Vagina (tissue), 2 donors: ENCODE measurements at places on chromosomes 6 and 20.

- DNase-seq, result no peak
Measured at GRCh38 chr6:111604259-111605099, 1.2 kb downstream of the TRAF3IP2 start.

GRCh38 chr6:157877149-157877548 lies 54.1 kb downstream of the SNX9 start:
- DNase-seq, result no peak

- no peak for DNase-seq
Measured at GRCh38 chr20:44461142-44461802, 14.4 kb upstream of the TTPAL start.

DNA sequence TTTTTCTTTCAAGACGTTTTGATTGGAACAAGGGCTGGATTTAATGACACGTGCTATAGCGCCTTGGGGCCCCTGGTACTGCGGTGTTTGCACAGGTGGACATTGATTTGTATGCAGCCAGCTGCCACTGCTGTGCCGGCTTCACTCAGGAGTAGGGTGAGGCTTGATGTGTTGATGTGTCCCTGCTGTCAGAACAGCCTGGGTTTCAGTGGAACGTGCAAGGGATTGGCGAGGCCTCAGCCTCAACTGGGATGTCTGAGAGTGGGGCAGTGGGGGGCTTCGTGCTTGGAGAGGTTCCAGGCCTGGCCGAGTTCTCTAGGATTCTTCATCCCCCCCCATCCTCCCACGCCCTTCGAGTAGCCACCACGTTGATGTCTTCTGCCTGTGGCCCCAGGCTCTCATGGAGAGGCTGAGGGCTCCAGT lies 23.0 kb downstream of the PYGB start:
- no peak for DNase-seq

DNA sequence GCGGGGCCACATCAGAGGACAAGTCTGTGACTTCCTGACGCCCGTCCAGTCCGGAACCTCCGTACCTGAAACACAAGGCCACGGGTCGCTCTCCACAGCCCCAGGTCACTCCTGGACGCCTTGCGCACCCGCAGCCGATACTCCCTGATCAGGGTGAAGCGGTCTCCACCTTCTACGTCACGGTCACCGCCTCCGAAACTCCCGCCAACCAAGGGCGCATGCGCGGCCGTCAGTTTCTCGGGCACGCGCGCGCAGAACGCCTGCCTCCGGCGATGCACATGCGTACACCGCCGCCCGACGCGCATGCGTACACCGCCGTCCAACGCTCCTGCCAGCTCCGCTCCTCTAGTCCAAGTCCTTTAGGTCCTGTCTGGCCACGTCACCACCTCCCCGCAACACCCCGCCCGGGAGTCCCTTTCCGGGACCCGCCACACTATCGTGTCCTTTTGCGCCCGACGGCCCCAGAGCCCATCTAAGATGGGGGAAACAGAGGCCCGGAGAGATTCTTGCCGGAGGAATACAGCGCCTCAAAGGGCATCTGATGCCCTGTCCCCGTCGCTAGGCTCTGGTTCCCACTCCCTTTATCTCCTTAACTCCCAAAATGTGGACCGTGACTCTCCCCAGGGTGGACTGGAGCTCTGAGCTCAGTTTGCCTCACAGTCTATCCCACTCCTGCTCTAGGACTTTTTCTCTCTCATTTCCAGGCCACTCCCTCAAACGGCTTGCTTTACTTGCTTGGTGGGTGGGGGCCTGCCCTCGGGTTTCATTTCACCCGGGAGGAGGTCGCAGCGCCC lies at the start of gene DSN1:
Gene DSN1 (minus strand): TSS at position 167 of the 794 bp plus-strand sequence. CDS start 2,305 bp downstream, outside the sequence.
- peak; percentile 97 for DNase-seq

- DNase-seq, result no peak
Measured at GRCh38 chr6:4253604-4254231, 118.3 kb upstream of the ECI2 start.

DNA sequence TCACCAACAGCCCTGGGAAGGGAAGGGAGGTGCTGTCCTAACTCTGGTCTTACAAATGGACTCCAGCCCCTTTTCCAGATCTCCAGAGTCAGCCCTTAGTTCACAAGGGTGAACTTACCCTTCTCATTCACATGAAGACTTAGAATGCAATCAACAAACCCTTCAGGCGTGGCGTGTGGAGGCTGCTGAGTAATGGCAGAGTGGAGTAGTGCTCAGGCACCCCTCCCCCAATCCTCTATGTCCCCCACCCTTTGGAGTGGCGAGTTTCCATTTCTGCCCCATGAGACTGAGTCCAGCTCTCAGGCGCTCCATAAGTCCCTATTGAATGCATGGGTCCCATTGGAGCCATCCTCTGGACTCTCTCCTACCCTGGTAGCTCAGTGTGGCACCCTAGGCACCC lies 3.3 kb downstream of the SNAI1 start:
- no peak for DNase-seq

GRCh38 chr6:135568379-135568778 lies 70.8 kb upstream of the AHI1 start:
- DNase-seq, result no peak

GRCh38 chr20:56520180-56520579 lies 4.4 kb upstream of the FAM209A start:
- DNase-seq, result no peak

DNA sequence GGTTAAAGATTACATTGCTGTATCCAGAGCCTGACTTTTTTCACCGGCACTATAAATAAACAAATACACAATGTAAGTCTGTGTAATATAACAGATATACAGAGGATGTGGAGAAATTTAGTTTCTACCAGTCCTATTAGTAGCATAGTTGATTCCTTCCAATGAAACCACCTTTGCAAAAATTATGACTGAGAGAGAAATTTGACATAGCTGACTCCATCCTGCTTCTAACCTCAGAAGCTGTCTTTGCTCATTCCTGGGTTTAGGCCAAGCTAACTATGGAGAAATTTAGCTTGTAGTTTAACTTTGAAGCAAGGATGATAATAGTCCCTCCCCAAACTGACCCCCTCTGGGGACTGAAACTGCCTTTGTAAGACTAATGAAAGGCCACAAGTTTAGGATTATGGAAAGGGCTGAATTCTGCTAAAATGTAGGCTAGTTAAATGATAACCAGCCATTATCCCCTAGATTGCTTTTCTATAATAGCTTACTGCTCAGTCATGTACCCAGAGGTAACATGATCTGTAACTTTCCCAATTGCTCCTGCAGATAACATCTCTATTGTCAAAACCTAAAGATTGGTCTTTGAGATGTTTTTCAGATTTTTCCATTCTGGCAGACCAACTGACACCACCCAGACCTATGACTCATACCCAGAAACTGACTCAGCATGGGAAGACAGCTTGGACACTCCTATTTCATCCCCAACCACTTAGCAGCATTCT lies 172.8 kb upstream of the ARG1 start:
- DNase-seq, result no peak

DNA sequence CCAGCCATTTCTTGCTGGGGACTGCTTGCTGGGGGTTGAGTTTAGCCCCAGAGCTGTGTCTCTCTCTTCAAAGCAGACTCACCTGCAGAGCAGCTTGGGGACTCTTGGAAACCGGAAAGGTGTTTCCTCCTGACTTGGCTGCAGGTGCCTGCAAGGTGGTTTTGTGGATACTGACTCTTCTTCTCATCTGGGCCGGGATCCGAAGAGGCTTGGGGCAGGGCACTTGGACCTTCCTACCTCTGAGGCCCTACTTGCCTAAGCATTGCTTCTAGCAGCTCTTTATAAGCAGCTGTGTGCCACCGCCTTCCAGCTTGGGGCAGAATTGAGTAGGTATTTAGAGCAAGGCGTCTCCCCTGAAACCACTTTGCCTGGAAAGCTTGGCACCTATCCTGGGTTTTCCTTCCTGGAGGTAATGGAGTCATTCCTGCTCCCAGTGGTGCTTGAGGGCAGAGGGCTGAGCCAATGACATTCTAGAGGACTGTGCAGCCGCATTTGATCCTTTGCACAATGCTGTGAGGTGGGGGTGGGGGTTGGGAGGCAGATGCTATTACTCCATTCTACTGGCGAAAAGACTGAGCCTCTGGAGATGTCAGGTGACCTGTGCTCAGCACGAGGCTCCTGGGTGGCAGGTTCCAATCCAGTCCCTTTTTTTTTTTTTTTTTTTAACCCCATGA lies 3.4 kb upstream of the CTSZ start:
- DNase-seq, result peak; percentile 79

GRCh38 chr20:39112178-39112743 lies 150.1 kb downstream of the DHX35 start:
- no peak for DNase-seq

GRCh38 chr6:42293386-42293977 lies 75.8 kb upstream of the MRPS10 start:
- DNase-seq, result no peak

- no peak for DNase-seq
Measured at GRCh38 chr6:89678531-89678930, 40.0 kb upstream of the LYRM2 start.

- no peak for DNase-seq
Measured at GRCh38 chr6:9657994-9658393, 756.9 kb downstream of the TFAP2A start.

- DNase-seq, result no peak
Measured at GRCh38 chr6:10495029-10495428, 26.1 kb upstream of the GCNT2 start.

GRCh38 chr6:43702534-43703440 lies 15.2 kb upstream of the MRPS18A start:
- DNase-seq, result peak; percentile 98

GRCh38 chr6:48667797-48668196 lies 556.8 kb upstream of the PTCHD4 start:
- no peak for DNase-seq

- no peak for DNase-seq
Measured at GRCh38 chr20:64038565-64039292, 2.7 kb downstream of the C20orf204 start.

DNA sequence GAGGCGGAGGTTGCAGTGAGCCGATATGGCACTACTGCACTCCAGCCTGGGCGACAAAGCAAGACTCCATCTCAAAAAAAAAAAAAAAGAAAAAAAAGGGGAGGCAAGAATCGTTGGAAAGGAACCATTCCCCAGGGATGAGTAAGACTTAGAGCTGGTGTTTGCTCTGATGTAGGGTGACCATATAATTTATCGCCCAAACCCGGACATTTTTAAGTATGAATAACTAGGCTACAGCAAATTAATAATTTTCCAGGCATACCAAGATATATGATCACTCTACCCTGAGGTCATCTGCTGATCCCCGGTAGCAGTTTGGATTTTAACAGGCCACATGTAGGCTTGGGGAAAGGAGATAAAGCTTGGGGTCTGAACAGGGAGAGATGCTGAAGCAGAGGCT lies 260.9 kb downstream of the BTBD9 start:
- DNase-seq, result no peak

DNA sequence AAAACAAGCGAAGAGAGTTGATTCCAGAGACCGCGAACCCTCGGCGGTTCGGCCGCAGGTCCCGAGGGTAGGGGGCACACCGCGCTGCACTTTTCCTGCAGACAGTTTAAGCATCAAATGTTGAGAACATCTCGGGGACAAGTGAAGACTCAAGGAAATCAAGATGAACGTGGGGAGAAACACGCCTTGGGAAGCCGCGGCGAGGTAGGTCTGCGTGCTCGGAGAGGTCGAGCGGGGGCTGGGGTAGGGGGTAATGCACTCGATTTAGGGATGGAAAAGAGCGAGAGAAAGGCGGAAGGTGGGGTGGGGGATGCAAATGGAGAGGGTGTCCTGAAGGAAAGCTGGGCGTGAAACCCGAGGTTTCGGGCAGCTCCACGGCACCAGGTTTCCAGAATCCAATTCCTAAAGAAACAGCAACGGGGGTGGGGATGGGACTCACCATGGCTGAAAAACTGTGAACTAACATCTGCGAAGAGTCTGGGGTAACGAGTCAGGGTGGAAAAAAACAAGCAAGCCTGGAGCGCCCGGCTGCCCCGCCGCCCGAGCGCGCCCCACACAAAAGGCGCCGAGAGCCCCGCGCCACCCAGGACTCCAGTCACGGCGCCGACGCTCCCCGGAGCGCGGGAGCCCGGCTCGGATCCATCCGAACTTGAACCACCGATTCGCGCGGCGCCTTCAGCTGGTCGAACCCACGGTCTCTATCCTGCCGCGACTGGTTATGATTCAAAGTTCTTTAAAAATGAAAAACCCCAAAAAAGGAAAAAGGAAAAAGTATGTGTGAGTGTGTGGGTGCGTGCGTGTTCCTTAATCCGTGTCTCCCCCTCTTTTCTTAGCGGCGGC lies 3.5 kb downstream of the TFAP2A start:
- no peak for DNase-seq

GRCh38 chr6:42224222-42225028 lies 6.8 kb upstream of the MRPS10 start:
- DNase-seq, result no peak

- no peak for DNase-seq
Measured at GRCh38 chr6:80442366-80442765, 335.9 kb downstream of the BCKDHB start.

DNA sequence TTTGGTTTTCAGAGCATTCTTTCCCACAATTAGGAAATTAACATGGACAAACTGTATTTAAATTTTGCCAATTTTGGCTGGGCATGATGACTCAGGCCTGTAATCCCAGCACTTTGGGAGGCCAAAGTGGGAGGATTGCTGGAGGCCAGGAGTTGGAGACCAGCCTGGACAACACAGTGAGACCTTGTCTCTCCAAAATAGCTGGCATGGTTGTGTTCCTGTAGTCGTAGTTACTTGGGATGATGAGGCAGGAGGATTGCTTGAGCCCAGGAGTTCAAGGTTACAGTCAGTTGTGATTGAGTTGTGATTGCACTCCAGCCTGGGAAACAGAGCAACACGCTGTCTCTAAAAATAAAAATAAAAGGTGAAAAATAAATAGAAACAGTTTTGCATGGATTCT lies 15.0 kb downstream of the PANK2 start:
- DNase-seq, result no peak

GRCh38 chr20:50191544-50192363 lies 1.1 kb downstream of the CEBPB start:
- no peak for DNase-seq

- no peak for DNase-seq
Measured at GRCh38 chr20:50491926-50492634, 18.1 kb upstream of the PTPN1 start.

DNA sequence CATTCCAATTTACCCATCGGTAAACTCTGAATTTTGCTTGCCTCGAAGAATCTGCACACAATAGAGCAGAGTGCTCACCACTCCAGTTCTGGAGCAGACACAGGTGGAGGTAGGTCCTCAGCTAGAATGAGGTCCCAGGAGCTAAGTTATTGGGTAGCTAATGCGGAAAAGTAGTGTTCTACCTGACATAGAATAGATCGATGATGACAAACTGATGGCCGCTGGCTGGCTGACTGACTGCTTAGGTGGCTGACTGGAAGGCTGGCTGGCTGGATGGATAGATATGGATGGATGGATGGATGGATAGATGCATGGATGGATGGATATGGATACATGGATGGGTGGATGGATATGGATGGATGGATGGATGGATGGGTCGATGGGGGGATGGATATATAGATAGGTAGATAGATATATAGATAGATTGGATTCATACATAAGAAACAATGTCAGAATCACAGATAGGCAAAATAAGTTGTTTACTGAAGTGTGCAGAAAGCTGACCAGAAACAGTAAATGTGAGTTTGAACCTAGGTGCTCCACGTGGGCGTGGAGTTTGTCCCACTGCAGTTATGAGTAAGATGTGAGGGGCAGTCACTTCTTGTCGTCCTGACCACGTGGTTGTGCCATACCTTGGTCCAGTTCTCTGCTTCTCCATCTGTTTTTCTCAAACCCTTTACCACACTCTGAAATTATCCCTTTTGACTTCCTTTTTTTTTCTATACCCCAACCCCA lies 62.1 kb downstream of the TBXT start:
- DNase-seq, result no peak
